ENCODE measurements at places on chromosomes 4 and X. TPM values are rescaled to one million over a fixed set of nuclear protein-coding genes. Genes with fewer than 3 reads are reported as not detected.

Gene TRIM60
- total RNA-seq = not detected

Gene PACRGL
- total RNA-seq = 17.0 TPM

Gene RGS12
- 47.6 TPM for total RNA-seq

Gene L1CAM
- total RNA-seq = 0.19 TPM

Gene DCAF12L2
- total RNA-seq = 0.33 TPM

Gene MAB21L2
- 0.48 TPM for total RNA-seq

Gene AKAP14
- total RNA-seq = not detected

Gene MSX1
- 5.4 TPM for total RNA-seq

Gene MAGEA2B
- total RNA-seq = not detected

Gene USP26
- total RNA-seq = not detected

Gene ADH7
- total RNA-seq = not detected

Gene DIPK2B
- 141 TPM for total RNA-seq

Gene CSAG3
- not detected for total RNA-seq

Gene PAGE1
- total RNA-seq = not detected

Gene SLAIN2
- total RNA-seq = 38.2 TPM

Gene PRR32
- not detected for total RNA-seq

Gene KCND1
- total RNA-seq = 0.19 TPM

Gene DUSP21
- total RNA-seq = not detected

Gene SPOCK3
- not detected for total RNA-seq

Gene NUDT6
- 7.7 TPM for total RNA-seq

Gene SLC34A2
- total RNA-seq = not detected

Gene SPANXA1
- not detected for total RNA-seq

Gene PNMA5
- not detected for total RNA-seq

Gene ZDHHC15
- 0.33 TPM for total RNA-seq

Gene ZCCHC18
- total RNA-seq = 2.7 TPM

Gene SERTM2
- total RNA-seq = not detected

Gene SHOX
- not detected for total RNA-seq

Gene HPRT1
- 7.5 TPM for total RNA-seq

Gene NUP62CL
- total RNA-seq = not detected

Gene ASMT
- total RNA-seq = not detected

Gene CXCL1
- total RNA-seq = 51.0 TPM

Gene FRMD7
- total RNA-seq = not detected

Gene APLN
- total RNA-seq = 237 TPM

Gene GLUD2
- total RNA-seq = 1.3 TPM

Gene RAI2
- 1.6 TPM for total RNA-seq

Gene ATP8A1
- 15.0 TPM for total RNA-seq

Gene VGLL1
- not detected for total RNA-seq

Gene ODAPH
- total RNA-seq = not detected

Gene PLAC1
- not detected for total RNA-seq

Gene CDS1
- not detected for total RNA-seq

Gene BST1
- 49.3 TPM for total RNA-seq

Gene CACNA1F
- not detected for total RNA-seq

Gene SSX3
- total RNA-seq = not detected

Gene ARMCX1
- total RNA-seq = 23.8 TPM

Gene C4orf36
- 0.57 TPM for total RNA-seq

Measured in vein endothelial cell (primary cell).